Astrocyte of the spinal cord (primary cell): ENCODE measurements at places on chromosomes 12 and 14.

DNA sequence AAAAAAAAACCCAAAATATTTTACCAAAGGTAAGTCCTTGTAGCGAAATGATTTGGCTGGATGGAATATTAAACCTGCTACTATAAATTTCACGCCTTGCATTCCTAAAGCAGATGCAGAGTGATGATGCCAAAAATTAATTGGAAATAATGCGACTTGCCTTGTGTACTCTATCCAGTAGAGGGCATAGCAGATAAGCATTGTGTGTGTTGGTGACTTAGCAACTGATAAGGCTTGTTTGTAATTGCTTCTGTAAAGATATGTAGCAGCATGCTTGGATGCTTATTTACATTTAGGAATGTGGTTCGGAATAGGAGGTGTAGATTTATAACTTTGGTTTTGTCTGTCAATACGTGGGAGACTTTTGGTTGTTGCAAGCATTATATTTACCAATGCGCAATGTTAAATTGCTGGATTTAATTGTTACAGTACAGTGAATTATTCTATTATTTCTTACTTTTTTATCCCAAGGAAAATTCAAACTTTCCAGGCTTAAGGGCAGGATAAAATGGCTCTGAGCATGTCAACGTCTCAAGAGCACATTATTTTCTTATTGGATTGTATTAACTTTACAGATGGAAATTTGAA is 80.5 kb downstream of the TMEM260 start:
- peak; percentile 44 for DNase-seq

- DNase-seq: peak; percentile 72
Measured at GRCh38 chr12:31206038-31206670, 119.8 kb downstream of the SINHCAF start.

GRCh38 chr12:52343550-52343949 is 22.4 kb upstream of the KRT83 start:
- DNase-seq: no peak

- no peak for DNase-seq
Measured at GRCh38 chr12:5232291-5232690, 188.6 kb downstream of the KCNA5 start.

- no peak for DNase-seq
Measured at GRCh38 chr12:124682425-124683151, 115.2 kb upstream of the NCOR2 start.

GRCh38 chr12:93773122-93773871 is 96.1 kb downstream of the CRADD start:
- DNase-seq: peak; percentile 72

GRCh38 chr12:32497864-32498263 is 98.5 kb downstream of the FGD4 start:
- no peak for DNase-seq

DNA sequence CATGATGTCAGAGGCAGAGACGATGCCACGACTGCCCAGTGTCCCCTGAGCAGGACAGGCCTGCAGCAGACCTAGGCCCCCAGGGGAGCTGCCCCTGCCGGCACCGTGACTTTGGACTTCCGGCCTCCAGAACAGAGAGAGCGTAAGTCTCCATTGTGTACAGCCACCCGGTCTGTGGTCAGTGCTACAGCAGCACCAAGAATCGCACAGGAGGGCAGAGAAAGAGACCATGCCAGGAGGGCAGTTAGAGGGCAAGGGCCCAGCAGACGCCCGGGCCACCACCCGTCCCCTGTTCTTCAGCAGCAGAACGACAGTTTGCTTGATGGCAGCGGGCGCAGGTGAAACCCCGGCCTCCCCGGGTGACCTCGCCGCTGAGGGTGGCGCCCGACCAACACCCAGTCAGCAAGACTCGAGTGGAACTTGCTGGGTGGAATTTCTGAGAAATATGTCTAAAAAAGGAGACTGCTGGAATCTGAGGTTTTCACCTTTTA is 19.7 kb downstream of the GALNT9 start:
- DNase-seq: no peak

GRCh38 chr12:14410177-14410576 is 44.7 kb downstream of the ATF7IP start:
- DNase-seq: no peak

DNA sequence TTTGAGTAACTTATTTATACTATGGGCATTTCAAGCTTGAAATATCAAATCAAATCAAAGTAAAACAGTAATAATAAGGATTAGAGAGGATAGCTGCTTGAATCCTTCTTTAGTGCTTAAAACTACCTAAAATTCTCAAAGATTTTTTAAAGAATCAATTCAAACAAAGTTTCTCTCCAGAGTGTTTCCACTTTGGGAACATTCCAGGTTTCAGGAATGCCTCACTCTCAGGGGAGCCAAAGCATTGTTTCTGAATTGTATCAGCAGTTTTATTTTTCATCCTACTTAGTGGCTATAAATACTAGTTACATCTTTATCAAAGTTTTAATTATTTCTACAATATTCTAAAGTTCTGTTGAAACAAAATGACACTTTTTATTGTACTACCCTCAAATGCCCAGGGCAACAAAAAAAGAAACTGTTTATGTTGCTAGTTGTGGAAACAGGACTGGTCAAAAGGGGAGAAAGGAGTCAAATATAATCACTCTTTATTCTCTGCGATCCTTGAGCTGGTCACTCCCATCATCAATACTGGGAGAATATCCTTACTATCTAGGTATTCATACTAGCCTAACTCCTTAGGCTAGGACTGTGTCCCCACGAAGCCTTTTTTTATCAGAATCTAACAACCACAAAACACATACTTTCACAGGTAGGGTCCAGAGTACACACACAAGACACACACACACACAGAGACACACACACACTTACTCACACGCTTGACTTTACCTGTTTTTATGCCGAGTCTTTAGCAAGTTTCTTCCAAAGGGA is 598 bp downstream of the RASSF9 start:
- DNase-seq: peak; percentile 46

DNA sequence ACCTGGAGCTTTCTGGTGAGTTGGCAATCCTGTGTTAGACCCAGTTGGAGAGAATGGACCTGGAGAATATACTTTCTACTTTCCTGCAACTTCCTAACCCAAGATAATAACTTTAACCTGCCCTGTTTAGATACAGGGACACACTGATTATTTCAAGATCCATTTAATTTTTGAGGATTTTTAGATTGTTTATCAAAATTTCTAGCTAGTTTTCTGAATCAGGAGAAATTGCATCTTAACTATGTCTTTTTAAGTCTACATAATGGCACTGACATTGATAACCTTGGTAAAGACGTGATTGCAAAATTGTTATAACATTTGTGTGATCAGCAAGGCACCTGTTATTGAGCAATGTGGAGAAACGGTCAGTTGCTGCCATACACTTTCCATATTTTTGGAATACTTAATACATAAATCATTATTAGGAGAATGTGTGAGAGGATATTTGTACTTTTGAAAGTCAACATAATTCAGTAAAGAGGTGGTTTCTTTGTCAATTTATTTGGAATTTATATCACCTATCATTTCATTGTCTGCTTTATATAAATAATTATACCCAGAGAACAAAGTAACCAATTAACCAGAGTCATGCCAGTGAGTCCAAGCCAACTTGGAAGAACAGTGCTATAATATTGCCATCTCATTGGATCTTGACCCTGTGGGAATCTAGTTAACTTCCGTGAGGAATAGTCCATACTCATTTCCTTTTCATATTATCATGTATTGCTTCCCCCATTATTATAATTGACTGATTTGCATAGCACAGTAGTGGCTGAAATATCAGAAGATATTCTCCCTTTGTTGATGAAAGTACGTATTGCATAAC is 28.4 kb downstream of the NFYB start:
- DNase-seq: no peak

- DNase-seq: no peak
Measured at GRCh38 chr12:85504164-85504563, 224.1 kb downstream of the ALX1 start.

DNA sequence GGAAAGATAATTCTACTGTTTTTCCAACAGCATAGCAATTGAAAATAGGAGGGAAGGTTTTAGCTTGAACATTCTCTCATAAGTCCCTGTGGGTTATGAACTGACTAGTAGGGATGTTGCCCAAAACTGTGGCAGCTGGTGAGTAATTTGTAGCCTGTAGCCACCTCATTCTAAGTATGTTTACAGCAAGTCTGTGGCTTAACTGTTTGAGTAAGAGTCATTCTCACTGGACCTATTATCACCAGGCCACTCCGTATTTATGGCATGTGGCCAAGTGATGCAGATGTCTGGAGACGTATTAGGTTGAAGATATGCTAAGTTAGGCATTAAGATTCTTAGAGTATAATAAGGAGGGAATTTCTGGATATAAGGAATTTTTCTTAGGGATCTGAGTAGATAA is 458.3 kb downstream of the ETNK1 start:
- peak; percentile 86 for DNase-seq

GRCh38 chr14:103138301-103139131 is 15.3 kb downstream of the TNFAIP2 start:
- DNase-seq: no peak

DNA sequence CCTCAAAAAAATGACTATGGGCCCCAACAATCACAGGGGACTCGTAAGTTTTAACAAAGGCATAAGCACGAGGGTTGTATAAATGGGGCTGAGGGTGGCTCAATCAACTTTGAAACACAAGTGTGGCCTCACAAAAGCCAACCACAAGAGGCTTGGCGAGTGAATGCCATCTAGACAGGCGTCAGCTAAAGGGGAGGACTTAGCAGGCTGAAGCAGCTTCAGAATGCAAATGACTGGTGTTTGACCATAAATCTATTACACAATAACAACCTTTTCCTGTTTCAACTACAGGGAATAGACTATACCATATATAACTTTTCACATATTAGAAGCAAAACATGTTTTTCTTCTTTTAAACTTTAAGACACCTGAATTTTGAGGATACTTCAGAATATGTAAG is 777.9 kb downstream of the FSCB start:
- no peak for DNase-seq

DNA sequence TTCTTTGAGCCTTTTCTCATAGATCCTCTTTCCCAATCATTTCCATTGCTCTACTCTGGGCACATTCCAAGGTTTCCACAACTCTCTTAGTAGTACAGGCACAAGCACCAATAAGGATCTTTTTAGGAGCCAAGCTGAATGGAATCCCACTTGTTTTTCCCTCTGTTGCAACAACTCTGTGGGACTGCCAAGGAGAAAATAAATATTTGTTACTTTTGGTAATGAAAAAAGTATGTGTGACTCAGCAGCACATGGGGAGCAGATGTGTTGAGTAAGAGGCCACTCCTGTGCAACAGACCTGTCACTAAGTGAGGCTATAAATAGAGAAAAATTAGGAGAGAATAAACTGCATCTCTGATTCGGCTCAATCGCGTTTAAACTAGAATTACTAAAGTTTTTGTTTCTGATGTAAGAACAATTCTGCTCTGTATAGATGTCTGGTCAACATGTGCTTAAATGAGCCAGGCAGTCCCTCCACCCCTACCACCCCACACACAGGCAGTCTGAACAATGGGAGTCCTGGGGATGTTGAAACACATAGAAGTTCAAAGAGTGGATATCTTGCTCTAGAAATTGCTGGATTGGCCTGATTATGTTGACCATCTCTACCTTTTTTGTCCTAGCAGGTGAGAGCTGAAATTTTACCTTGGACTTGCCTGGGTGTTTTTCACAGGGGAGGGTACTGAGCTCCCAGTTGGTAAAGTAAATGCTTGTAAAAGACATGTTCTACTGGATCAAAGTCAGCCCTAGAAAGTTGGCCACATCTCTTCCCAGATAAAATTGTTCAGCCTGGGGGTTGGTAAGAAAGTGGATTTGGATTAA is 244.3 kb upstream of the NOVA1 start:
- DNase-seq: peak; percentile 96

DNA sequence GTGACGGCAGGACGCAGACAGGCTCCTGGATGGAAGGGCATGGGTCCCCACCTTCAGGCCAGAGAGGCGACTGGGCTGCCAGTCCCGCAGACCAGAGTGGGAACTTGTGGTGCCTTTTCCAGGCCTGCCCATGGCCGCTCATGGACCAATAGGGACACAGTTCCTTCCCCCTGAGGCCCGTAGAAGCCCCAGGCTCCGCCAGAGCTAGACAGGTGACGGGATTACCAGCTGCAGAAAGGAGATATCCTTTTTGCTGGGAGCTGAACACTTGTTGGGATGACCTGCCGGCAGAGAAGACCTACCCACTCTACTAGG is 73.6 kb upstream of the RASSF8 start:
- DNase-seq: no peak

- peak; percentile 98 for DNase-seq
Measured at GRCh38 chr12:104695453-104696148, 238.9 kb downstream of the CHST11 start.

GRCh38 chr14:94009767-94010166 is 12.7 kb downstream of the CCDC197 start:
- DNase-seq: peak; percentile 70

- no peak for DNase-seq
Measured at GRCh38 chr12:132444957-132445883, 44.7 kb upstream of the FBRSL1 start.

- DNase-seq: no peak
Measured at GRCh38 chr12:94380507-94380906, 79.2 kb downstream of the CEP83 start.

DNA sequence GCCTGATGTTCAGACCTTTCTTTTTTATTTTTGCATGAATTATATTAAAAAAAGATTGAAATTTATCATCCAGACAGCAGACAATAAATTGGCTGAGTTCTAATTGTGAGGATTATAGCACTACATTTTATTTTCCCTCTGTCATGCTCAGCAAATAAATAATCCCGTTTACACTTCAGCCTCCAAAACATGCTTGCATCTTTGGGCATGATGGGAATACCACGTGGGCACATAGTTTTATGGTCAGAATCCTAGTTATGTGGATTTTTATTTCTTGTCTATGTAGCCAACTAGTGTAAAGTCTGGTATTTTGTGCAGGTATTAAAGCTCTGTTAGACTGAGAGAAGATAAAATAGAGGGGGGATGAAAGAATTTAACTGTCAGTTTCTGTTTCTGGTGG is 276.9 kb upstream of the E2F7 start:
- DNase-seq: no peak

DNA sequence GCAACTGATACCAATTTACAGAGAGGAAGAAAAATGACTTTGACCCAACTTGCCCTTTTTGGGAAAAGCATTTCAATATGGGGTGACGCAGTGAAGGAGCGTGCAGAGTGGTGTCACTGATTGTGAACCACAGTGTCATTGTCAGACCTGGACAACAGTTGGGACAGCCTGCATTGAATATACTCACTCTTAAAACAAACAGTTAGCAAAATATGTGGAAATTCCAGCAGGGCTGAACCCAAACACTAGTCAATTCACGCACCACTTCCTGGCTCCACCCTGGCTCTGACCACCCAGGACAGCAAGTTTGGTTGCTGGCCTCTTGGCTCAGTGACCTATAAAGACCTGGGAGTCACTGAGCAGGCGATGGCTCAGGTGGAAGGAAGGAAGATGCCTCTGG is 61.3 kb downstream of the NOS1 start:
- no peak for DNase-seq

GRCh38 chr12:2523844-2524243 is 270.9 kb upstream of the FKBP4 start:
- DNase-seq: no peak

GRCh38 chr14:76488551-76488950 is 112.6 kb downstream of the ESRRB start:
- DNase-seq: no peak

DNA sequence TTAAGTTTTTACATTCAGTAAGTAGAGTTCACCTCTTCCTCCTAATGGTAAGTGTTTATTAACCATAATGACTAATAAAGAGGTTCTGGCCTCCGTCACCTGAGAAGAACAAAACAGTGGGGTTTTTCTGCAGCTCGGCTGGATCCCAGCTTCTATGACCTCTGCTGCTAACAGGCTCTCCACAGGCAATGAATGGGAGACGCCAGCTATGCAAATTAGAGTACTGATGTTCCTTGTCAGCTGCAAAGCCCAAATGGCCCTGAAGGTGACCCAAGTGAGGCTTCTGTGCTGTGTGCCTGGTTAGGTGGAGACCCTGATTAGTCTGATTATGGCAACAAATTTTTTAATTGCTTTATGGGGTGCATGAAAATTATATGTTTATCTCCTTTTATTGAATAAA is 218.1 kb downstream of the APAF1 start:
- no peak for DNase-seq
